ENCODE measurements at places on chromosomes 6 and 20.

GRCh38 chr20:25720285-25720684 is 23.6 kb upstream of the ZNF337 start:
- H3K4me3 ChIP-seq, result no peak overlapping the region
- no peaks in the 10 kb centered on the region for H3K36me3 ChIP-seq
- no peak overlapping the region for H3K27ac ChIP-seq
- H3K27me3 ChIP-seq, result no peaks in the 10 kb centered on the region
- no peak for DNase-seq

GRCh38 chr6:143260857-143261256 is 189.6 kb downstream of the ADAT2 start:
- H3K27ac ChIP-seq, result peak overlapping the region; percentile 63
- DNase-seq, result peak; percentile 64
- peaks cover 12% of the 10 kb centered on the region for H3K4me1 ChIP-seq
- no peaks in the 10 kb centered on the region for H3K27me3 ChIP-seq
- no peaks in the 10 kb centered on the region for H3K36me3 ChIP-seq
- H3K4me3 ChIP-seq, result no peak overlapping the region

GRCh38 chr20:21272279-21272678 is 30.9 kb upstream of the XRN2 start:
- no peaks in the 10 kb centered on the region for H3K36me3 ChIP-seq
- DNase-seq, result no peak
- peaks cover 45% of the 10 kb centered on the region for H3K27me3 ChIP-seq
- no peaks in the 10 kb centered on the region for H3K4me1 ChIP-seq

- no peak for DNase-seq
- no peaks in the 10 kb centered on the region for H3K27me3 ChIP-seq
Measured at GRCh38 chr6:21885111-21885510, 291.6 kb downstream of the SOX4 start.

- no peaks in the 10 kb centered on the region for H3K4me1 ChIP-seq
- H3K27ac ChIP-seq, result no peak overlapping the region
- H3K4me3 ChIP-seq, result no peak overlapping the region
Measured at GRCh38 chr20:40848526-40848925, 159.5 kb upstream of the MAFB start.

GRCh38 chr20:33276303-33277113 is 6.5 kb upstream of the BPIFB1 start:
- H3K36me3 ChIP-seq, result no peaks in the 10 kb centered on the region
- H3K4me3 ChIP-seq, result no peak overlapping the region
- no peak for DNase-seq
- no peaks in the 10 kb centered on the region for H3K4me1 ChIP-seq

DNA sequence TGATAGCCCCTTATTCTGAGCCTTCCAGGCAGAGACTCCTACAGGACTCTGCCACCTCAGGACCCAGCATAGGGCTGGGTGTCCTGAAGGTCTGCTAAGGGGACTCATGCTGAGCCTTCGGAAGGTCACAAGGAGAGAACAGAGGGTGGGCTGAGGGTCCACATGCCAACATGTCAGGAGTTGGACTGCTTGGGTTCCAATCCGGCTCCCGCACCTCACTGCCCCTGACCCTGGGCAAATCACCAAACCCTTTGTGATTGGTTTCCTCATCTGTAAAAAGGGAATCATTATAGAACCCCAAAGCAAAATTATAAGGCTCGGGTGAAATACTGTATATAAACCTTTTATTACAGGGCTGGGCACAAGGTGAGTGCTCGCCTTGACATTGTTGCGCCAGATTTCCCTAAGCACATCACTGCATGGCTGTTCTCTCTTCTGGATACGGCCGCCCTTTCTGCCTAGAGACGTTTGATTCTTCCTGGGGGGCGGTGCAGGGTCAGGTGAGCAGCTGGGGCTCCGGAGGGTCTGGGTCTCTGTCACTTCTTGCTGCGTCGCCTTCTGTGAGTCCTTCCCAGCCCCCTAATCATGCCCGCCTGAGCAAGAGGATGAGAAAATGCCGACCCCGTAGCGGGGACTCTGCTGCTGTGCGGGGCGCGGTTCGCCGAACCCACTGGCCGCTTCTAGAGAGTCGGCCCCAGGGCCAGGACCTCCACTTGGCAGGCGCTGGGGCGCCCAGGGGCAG is 90.5 kb upstream of the EPB41L1 start:
- no peaks in the 10 kb centered on the region for H3K27me3 ChIP-seq
- no peak for DNase-seq
- no peaks in the 10 kb centered on the region for H3K36me3 ChIP-seq

- no peaks in the 10 kb centered on the region for H3K36me3 ChIP-seq
- H3K27ac ChIP-seq, result no peak overlapping the region
- no peak overlapping the region for H3K4me3 ChIP-seq
- no peak for DNase-seq
- no peaks in the 10 kb centered on the region for H3K27me3 ChIP-seq
- H3K4me1 ChIP-seq, result peaks cover 3% of the 10 kb centered on the region
Measured at GRCh38 chr6:157272372-157272771, 50.9 kb downstream of the TMEM242 start.

DNA sequence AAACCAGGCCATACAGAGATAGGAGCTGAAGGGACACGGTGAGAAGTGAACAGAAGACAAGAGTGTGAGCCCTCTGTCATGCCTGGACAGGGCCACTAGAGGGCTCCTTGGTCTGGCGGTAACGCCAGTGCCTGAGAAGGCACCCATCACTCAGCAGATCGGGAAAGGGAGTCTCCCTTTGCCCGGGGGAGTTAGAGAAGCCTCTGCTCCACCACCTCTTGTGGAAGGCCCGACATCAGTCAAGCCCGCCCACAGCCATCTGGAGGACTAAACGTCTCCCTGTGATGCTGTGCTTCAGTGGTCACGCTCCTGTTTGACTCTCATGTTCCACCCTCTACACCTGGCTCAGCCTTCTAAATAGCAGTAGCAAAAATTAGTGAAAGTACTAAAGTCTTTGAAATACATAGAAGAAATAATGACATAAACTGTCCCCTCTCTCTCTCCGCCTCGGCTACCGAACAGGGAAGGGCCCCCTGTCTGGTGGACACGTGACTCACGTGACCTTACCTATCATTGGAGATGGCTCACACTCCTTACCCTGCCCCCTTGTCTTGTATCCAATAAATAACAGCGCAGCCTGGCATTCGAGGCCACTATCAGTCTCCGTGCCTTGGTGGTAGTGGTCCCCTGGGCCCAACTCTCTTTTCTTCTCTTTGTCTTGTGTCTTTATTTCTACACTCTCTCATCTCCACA is 66.7 kb downstream of the RPP21 start:
- H3K4me1 ChIP-seq, result no peaks in the 10 kb centered on the region
- no peaks in the 10 kb centered on the region for H3K36me3 ChIP-seq
- H3K4me3 ChIP-seq, result no peak overlapping the region

GRCh38 chr6:170286246-170286933 is 4.5 kb downstream of the DLL1 start:
- no peaks in the 10 kb centered on the region for H3K4me1 ChIP-seq
- no peaks in the 10 kb centered on the region for H3K36me3 ChIP-seq
- H3K4me3 ChIP-seq, result no peak overlapping the region
- H3K27me3 ChIP-seq, result peaks cover 13% of the 10 kb centered on the region

DNA sequence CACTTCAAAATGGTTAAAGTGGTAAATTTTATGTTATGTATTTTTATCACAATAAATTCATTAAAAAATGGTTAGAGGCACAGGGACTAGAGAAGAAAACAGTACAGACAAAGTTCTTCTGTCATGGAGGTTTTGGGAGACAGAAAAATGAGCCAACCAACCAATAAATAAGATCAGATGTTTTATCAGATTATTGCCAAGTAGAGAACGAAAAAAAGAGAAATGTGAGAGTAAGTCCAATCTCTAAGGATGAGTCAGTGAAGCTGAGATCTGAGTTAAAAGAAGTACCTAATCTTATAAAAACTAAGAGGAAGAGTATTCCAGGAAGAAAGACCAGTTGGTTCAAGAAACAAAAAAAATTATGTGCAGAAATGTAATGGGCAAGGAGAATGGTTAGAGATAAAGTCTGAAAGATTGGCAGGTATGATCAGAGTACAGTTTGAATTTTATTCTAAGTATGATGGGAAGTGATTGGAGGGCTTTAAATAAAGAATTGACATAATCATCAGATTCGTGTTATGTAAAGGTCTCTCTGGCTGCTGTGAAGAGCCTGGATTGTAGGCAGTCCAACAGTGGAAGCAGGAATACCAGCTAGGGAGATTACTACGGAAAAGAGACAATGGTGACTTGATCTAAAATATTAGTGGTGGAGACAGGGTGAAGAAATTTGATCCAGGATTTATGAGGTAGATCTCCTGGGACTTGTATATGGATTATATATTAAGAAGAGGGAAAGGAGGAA is 79.6 kb downstream of the RCAN2 start:
- H3K4me1 ChIP-seq, result no peaks in the 10 kb centered on the region
- H3K27me3 ChIP-seq, result peaks cover 22% of the 10 kb centered on the region
- H3K27ac ChIP-seq, result no peak overlapping the region
- H3K4me3 ChIP-seq, result no peak overlapping the region
- H3K36me3 ChIP-seq, result no peaks in the 10 kb centered on the region

GRCh38 chr6:23371132-23371915 is 754.7 kb upstream of the NRSN1 start:
- no peaks in the 10 kb centered on the region for H3K36me3 ChIP-seq
- no peak for DNase-seq
- no peak overlapping the region for H3K27ac ChIP-seq

DNA sequence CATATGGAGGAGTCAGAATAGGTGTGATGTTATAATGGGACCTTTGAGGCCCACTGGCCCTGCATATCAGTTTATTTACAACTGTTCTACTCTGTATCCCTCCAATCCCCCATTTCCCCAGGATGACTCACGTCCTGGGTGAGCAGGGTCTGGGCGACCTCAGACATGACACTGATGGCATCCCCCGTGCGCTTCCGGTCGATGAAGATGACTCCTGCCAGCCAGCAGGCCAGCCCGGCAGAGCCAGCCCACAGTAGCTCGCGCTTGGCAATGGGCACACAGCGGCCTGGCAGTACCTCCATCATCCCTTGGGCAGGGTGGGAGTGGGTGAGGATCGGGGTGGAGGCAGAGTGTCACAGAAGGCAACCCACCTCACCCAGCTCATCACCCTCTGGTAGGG is 5.6 kb downstream of the AGPAT1 start:
- no peak overlapping the region for H3K27ac ChIP-seq
- no peaks in the 10 kb centered on the region for H3K27me3 ChIP-seq
- no peak for DNase-seq
- H3K4me1 ChIP-seq, result peaks cover 9% of the 10 kb centered on the region
- no peak overlapping the region for H3K4me3 ChIP-seq

DNA sequence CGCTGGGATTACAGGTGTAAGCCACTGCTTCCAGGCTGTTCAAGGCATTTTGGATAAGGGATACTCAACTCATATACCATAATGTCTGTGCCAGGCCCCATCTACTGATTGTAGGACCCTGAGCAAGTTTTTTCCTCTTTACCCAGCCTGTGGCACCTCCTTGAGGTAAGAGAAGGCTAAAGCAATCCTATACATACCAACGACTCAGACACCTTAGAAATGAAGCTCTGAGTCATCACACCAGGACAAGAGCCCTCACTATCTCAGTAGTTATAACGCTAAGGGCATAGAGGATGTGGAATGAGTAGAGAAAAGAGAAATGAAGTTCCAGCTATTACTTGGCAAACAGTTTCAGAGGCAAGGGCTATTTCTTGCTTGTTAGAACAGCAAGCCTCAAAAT is 16.9 kb downstream of the NDRG3 start:
- no peaks in the 10 kb centered on the region for H3K27me3 ChIP-seq
- no peak overlapping the region for H3K4me3 ChIP-seq
- H3K36me3 ChIP-seq, result no peaks in the 10 kb centered on the region
- DNase-seq, result peak; percentile 55

GRCh38 chr6:16654701-16655100 is 106.6 kb downstream of the ATXN1 start:
- H3K4me1 ChIP-seq, result peaks cover 6% of the 10 kb centered on the region
- no peak for DNase-seq
- H3K36me3 ChIP-seq, result no peaks in the 10 kb centered on the region
- no peak overlapping the region for H3K27ac ChIP-seq

- no peak overlapping the region for H3K27ac ChIP-seq
- no peaks in the 10 kb centered on the region for H3K27me3 ChIP-seq
- peaks cover 58% of the 10 kb centered on the region for H3K36me3 ChIP-seq
- H3K4me1 ChIP-seq, result no peaks in the 10 kb centered on the region
- H3K4me3 ChIP-seq, result no peak overlapping the region
- DNase-seq, result no peak
Measured at GRCh38 chr20:438571-439469, 23.5 kb downstream of the TBC1D20 start.

DNA sequence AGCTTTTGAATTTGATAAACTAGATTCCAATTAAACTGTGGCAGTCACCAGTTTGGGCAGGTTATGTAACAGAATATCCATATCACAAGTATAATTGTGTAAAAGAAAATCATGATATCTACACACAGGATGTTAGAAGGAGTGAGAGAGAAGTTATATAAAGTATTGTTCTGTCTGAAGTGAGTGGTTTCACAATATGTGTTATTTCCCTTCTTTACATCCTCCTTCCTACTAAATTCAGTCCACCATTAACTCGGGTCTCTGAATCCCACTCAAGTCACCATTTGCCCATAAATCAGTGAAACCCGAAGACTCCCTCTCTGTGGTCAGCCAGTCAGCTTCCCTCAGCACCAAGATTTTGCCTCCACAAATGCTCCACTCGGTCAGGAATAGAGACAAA is 796 bp downstream of the HLA-DQB1 start:
- DNase-seq, result no peak
- peaks cover 44% of the 10 kb centered on the region for H3K27me3 ChIP-seq
- H3K4me3 ChIP-seq, result no peak overlapping the region
- H3K36me3 ChIP-seq, result no peaks in the 10 kb centered on the region
- no peak overlapping the region for H3K27ac ChIP-seq

DNA sequence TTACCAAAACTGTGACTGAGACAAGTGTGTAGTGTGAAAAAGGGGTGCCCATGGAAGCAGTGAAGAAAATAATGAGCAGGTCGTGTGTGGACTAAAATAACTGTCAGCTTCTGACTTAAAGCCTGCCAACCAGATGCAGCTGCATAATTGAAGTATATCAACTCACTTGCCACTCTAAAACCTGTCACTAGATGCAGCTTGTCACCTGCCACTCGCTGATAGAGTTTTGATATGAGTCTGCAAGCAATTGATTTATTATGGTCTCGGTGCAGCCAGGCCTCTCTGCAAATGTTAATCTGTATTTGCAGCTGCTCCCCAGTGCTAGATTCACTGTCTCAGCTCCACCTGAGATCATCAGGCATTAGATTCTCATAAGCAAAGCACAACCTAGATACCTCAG is 1090.0 kb upstream of the EYS start:
- no peaks in the 10 kb centered on the region for H3K36me3 ChIP-seq
- no peak overlapping the region for H3K27ac ChIP-seq
- no peak overlapping the region for H3K4me3 ChIP-seq

GRCh38 chr20:60249436-60249835 is 291.2 kb downstream of the CDH26 start:
- no peaks in the 10 kb centered on the region for H3K27me3 ChIP-seq
- no peak overlapping the region for H3K4me3 ChIP-seq
- H3K27ac ChIP-seq, result no peak overlapping the region

DNA sequence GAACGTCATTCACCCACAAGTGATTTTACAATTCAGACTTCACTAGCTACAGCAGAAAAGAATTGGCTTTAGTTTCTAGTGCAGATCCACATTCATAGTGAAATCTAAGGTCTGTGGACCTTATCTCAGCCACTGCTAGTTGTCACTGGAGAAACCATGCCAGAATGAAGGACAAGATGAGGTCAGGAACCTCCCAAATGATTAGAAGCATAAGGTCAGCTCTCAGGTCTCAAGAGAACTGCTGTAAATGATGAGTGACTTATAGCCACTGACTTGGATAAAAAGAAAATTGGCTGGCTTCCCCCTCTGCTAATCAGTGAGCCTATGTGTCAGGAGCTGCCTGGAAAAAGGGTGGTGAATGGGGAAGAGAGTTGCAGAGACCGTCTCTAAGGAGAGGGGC is 265.3 kb upstream of the BMP2 start:
- no peaks in the 10 kb centered on the region for H3K36me3 ChIP-seq
- DNase-seq, result no peak
- no peaks in the 10 kb centered on the region for H3K27me3 ChIP-seq
- H3K4me1 ChIP-seq, result peaks cover 20% of the 10 kb centered on the region
- peak overlapping the region; percentile 83 for H3K27ac ChIP-seq
- H3K4me3 ChIP-seq, result no peak overlapping the region
